ENCODE measurements at places on chromosomes 6 and 20. TPM values are rescaled to one million over a fixed set of nuclear protein-coding genes. Genes with fewer than 3 reads are reported as not detected.

The SIRT5 gene
- 7.3 TPM for total RNA-seq

The QRSL1 gene
- 17.4 TPM for total RNA-seq

The ECT2L gene
- total RNA-seq = not detected

The SLC17A3 gene
- total RNA-seq = not detected

The SLC4A11 gene
- 3.6 TPM for total RNA-seq

The CNR1 gene
- total RNA-seq = 0.07 TPM

The CDKN1A gene
- 194 TPM for total RNA-seq

The ABHD16B gene
- total RNA-seq = not detected

The C20orf144 gene
- total RNA-seq = 0.07 TPM

The CLDN20 gene
- total RNA-seq = not detected

The PRPH2 gene
- not detected for total RNA-seq

The HCRTR2 gene
- not detected for total RNA-seq

The F13A1 gene
- not detected for total RNA-seq

The C6orf132 gene
- total RNA-seq = not detected

The TRIM15 gene
- not detected for total RNA-seq

The HCK gene
- total RNA-seq = not detected

The LRFN2 gene
- not detected for total RNA-seq

The RAET1L gene
- total RNA-seq = not detected

The RBM24 gene
- total RNA-seq = 4.8 TPM

The PLCB4 gene
- 3.5 TPM for total RNA-seq

The TSPO2 gene
- not detected for total RNA-seq

The RSPO4 gene
- not detected for total RNA-seq

The ESR1 gene
- 0.13 TPM for total RNA-seq

The SNX5 gene
- 205 TPM for total RNA-seq

The SPATA25 gene
- 0.79 TPM for total RNA-seq

The CCM2L gene
- 5.5 TPM for total RNA-seq

The UBD gene
- 0.14 TPM for total RNA-seq

The WFDC12 gene
- not detected for total RNA-seq

The ENPP5 gene
- total RNA-seq = not detected

The STK4 gene
- 37.5 TPM for total RNA-seq

The ENPP4 gene
- total RNA-seq = 17.0 TPM

The PI16 gene
- not detected for total RNA-seq

The RAD21L1 gene
- total RNA-seq = 0.07 TPM

The OR2H2 gene
- total RNA-seq = not detected

The OPRL1 gene
- total RNA-seq = 1.0 TPM

The ABT1 gene
- total RNA-seq = 18.2 TPM

The NCOA5 gene
- 28.3 TPM for total RNA-seq

The STMND1 gene
- not detected for total RNA-seq

The SMLR1 gene
- not detected for total RNA-seq

The PTCHD4 gene
- total RNA-seq = 3.2 TPM

The MCCD1 gene
- not detected for total RNA-seq

The HLA-DQB1 gene
- total RNA-seq = not detected

The ARFGEF2 gene
- total RNA-seq = 74.1 TPM

The GSTA2 gene
- total RNA-seq = not detected

The HSPA12B gene
- 23.8 TPM for total RNA-seq

The CLIC1 gene
- total RNA-seq = 650 TPM

The C20orf141 gene
- total RNA-seq = not detected

Measured in thoracic aorta endothelial cell (primary cell).